Stimulated activated naive CD4-positive, alpha-beta T cell treated with Interleukin-2 at 50 U/mL for 16 hours (primary cell): ENCODE measurements at places on chromosomes 4 and X.
A peak's percentile ranks its signal among the peaks of the same experiment; 100 is the strongest.

GRCh38 chrX:117511379-117511778 lies 605.2 kb downstream of the KLHL13 start:
- DNase-seq, result no peak

- DNase-seq, result no peak
These were observed 229.2 kb downstream of the PTTG2 start for GRCh38 chr4:38189445-38189844.

GRCh38 chrX:31800219-31800618 lies 728.4 kb upstream of the FTHL17 start:
- no peak for DNase-seq

DNA sequence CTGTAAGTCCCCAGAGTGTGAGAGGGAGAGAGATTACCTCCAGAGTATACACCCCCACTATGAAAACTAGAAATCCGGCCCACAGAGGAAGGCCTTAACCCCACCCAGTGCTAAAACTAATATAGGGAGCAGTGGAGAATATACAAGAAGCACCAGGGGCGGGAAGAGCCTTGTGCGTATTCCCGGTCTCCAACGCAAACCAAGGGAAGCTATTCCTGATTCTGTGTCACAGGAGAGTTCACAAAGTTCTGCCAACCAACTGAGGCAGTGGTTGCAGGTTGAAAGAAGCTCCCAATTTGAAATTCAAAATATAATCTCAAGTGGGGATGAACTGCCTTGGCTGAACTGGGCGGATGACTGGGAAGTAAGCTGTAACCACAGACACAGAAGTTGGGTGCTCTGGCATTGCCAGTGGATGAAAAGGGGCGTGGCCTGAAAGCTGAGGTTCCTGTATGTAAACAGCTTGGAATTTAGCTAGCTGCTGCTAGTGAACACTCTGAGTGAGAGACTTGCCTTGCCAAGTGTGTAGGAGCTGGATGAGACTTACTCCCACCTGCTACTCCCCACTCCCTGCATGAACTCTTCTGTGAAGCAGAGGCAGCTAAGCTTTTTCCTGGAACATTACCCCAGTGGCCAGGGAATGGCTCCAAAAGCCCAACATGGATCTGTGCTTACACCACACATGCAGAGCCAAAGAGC lies 32.7 kb downstream of the ELF2 start:
- no peak for DNase-seq

DNA sequence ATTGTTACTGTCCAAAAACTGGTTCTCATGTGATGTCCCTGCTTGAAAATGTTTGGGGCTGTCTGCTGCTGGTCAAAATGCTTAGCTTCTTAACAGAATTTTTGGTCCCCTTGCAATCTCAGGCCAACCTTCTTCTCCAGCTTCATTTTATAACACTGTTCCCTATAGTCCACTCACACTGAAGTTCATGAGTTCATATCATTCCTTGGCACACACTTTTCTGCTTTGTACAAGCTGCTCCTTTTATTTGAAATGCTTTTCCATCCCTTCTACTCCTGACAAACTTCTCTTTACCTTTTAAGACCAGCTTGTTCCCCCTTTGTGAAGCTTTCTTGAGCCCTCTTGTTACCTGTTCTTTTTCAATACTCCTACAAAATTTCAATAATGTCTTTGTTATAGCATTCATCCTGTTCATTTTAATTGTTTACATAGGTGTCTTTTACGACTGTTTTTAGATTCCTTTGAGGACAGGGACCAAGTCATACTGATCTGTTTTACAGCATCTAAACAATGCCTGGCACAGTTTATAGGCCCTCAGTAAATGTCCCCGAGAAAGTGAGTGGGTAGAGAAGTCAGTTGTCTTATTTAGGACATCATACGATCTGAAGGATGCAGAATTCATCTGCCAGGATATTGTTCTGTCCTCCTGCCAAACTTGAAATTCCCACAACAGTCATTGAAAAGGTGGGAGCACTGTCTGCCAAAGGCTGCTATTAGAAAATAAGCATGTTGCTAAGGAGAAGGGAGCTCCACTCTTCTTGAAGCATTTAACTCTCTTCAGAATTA lies 134.4 kb upstream of the BMPR1B start:
- no peak for DNase-seq

- no peak for DNase-seq
These were observed 54.5 kb downstream of the CCSER1 start for GRCh38 chr4:90181644-90182043.

GRCh38 chrX:2708592-2709188 lies 17.6 kb downstream of the CD99 start:
- DNase-seq, result no peak

DNA sequence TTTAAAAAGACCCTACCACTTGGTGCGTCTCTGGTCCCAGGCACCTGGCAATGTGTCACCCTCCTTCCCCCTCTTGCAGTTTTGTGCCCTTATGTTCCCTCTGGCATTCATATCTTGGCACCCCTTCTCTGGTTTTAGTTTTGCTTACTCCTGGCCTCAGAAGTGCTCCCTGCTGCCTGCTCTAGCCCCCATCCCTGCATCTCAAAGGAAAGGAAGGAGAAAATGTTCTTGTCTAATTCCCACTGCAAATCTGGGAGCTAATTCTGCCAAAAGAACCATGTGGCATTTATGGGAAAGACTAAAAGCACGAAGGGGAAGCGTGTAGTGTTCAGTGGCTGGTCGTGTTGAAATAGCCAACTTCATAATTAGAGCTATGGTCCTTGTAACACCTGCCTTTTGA lies 340.1 kb upstream of the RPS6KA3 start:
- no peak for DNase-seq

DNA sequence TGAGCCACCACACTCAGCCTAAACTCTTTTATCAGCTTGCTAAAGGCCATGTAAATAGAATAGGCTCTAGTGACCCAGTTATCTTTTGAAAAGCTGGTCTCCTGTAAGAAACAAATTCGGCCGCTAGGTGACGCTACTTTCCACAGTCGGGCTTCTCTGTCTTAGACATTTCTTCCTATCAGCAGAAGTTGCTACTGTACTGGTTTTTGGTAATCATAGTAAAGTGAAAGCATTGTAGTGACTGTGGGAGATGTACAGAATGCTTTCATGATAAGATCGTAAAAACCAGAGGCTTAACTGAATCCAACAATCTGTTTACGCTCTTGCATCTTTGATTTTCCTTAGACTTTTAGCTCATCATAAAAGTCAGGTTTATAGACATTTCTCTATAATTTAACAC lies 82.6 kb downstream of the GK start:
- peak; percentile 59 for DNase-seq

GRCh38 chr4:989722-990471 lies 3.1 kb downstream of the IDUA start:
- DNase-seq, result no peak

DNA sequence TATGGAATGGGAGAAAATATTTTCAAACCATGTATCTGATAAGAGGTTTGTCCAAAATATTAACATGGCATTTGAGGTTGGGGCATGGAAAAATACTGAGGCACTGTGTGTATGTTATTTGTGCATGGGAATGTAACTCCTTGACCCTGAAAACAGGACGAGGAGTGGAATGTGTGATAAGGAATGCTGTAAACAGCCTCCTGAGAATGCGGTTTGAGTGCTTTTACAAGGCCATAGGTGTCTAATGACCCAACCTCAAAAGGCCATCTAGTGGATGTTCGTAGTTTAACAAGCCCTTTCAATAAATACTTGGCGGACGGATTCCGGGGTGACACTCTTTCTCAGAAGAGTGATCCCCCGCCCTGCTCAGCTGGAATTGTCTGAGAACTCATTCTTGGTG lies 162.9 kb upstream of the USP9X start:
- DNase-seq, result no peak

- no peak for DNase-seq
These were observed 115.8 kb downstream of the VEGFC start for GRCh38 chr4:176676901-176677300.

- DNase-seq, result no peak
These were observed 90.7 kb downstream of the NDST3 start for GRCh38 chr4:118124997-118125396.
